Stimulated activated CD8-positive, alpha-beta memory T cell treated with anti-CD3 and anti-CD28 coated beads, Interleukin-15, amount 100 ng/mL, for 24 hours (primary cell): ENCODE measurements at places on chromosomes 11 and 22.
A peak's percentile ranks its signal among the peaks of the same experiment; 100 is the strongest.

DNA sequence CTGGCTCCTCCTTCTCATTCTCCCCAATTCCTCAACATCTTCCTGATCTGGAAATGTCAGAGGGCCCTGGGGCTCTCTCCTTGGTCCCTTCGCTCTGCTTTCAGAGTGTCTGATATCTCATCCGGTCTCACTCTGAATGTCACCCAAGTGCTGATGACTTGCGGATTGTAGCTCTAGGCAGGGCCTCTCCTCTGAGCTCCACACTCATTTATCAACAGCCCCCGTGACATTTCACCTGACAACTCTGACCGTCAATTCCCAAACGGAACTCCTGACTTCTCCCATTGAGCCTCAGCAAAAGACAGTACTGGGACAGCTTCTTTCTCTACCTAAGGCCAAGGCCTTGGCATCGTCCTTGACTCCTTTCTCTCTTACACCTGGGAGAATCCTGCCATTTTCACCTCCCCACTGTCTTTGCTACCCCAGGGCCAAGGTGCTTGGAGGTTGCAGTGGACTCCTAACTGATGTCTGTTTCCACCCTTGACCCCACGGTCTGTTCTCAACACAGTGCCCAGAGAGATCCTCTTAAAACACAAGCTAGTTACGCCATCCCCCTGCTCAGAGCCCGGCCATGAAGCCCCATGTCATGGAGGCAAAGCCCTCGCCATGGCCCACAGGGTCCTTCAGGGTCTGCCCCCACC, 57.5 kb upstream of the THY1 start:
- no peak for DNase-seq

DNA sequence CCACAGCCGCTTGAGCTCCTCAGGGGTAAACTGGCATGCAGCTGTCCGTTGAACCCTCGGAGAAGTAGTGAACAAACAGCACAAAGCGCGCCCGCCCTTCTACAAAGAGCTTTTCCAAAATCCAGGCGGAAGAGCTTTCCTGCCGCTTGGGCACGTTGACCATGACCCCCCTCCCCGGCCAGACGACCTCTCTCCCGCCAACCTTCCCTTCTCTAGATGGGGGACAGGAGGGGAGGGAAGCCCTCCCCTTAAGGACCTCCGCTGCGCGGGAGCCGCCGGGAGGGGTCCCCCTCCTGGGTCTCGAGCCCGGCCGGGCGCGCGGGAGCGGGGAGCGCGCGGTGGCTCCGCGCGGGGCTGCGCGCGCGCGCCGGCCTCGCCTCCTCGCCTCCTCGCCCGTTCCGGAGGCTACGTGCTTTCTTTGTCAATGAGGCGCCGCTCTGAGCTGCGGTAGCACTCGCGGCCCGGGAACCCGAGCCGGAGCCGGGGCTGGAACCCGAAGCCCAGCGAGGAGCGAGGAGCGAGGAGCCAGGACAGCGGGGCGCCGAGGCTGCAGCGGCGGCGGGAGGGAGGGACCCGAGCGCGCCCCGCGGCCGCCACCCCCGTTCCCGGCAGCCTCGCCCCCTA, 118.6 kb downstream of the HIPK3 start:
- DNase-seq: no peak

DNA sequence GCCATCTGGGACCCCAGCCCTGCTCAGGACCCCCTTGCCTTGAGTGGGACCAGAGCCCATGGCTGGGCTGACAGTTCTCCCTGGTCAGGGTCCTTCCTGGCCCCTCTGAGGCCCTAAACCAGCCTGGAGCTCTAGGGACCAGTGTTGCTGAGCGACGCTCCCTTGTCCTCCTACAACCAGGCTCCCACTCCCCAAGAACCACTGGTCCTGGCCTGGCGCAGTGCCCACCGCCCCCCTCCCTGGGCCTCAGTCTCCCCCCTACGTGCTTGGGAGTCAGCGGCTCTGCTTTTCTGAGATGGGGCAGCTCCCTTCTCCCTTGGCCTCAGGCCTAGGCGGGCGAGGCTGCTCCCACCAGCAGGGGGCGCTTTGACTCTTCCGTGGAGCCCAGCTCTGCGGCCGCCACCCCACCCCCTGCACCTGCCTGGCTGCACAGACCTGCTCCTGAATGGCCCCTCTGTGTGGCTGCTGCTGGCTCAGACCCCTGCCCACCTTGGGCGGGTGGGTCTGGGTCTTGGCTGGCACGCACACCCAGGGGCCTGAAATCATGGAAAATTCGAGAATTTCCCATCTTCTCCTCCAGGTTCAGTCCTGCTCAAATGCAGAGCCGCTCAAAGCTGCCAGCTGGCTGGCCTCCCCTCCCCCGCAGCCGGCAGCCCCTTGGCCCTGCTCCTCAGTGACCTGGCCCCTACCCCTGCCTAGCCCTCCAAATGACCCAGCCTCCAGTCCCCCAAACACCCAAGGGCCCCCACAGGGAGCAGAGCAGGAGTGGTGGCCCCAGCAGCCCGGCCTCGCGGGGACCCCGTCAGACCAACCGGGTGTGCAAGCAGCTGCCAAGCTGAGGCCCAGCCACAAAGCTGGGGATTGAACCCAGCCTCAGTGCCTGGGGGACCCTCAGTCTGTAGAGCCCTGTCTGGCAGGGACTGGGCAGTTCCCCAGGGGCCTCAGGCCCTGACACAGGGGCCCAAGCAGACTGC, 9.1 kb downstream of the PRR33 start:
- DNase-seq: peak; percentile 72

DNA sequence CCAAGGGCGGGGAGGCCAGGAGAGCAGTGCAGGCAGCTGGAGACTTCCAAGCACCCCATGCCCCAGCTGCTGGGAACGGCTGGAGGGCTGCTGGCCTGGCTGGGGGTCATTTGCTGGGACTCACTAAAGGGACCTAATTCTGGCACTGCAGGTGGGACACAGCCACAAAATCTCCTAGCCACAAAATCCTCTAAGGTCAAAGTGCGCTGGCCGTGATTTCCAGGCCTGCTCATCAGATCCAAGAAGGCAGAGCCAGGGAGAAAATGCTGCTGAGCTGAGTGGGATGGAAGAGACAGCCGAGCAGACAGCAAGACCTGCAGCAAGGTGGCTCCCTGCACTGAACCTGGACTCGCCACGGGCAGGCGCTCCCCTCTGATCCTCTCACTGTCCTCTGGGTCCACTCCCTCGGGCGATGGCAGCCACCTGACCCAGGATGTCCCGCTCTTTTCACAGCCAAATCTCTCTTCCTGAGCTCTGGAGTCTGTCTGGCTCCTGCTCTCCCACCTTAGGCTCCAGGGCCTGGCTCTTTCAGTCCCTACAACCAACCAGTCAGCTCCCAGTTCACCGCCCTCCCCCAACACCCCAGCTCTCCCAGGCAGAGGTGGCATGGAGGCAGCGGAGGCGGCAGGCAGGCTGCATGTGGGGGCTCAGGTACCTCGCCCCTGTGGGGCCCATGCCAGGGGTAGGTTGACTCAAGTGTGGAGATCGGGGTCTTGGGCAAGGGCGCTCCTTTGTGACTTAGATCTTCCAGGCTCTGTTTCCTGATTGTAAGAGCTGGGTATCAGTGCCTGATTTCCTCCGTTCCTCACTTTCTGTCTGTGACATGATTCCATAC, 14.5 kb downstream of the OVOL1 start:
- no peak for DNase-seq

GRCh38 chr22:49502126-49502826, 325.4 kb downstream of the BRD1 start:
- DNase-seq: no peak

DNA sequence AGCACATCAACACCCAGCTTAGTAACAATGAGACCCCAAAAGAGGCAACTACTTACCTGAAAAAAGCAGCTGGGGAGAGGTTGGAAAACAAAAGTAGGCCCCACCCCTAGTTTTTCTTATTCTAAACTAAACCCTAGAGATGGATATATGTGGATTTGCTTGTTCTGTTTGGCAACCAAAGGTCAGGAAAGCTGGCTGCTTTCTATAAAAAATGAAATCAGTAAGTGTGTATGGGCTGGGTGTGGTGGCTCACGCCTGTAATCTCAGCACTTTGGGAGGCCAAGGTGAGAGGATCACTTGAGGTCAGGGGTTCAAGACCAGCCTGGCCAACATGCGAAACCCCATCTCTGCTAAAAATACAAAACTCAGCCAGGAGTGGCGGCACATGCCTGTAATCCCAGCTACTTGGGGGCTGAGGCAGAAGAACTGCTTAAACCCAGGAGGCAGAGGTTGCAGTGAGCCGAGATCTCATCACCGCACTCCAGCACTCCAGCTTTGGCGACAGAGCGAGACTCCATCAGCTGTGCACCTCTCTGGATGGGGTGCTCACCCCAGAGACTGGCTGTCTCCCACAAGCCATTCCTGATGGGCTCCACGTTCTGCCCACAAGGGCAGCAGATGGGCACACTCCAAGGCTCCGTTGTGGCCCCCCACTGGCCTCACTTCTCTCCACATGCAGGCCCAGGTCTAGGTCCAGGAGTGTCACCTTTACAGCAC, 30.0 kb downstream of the PACSIN2 start:
- no peak for DNase-seq

DNA sequence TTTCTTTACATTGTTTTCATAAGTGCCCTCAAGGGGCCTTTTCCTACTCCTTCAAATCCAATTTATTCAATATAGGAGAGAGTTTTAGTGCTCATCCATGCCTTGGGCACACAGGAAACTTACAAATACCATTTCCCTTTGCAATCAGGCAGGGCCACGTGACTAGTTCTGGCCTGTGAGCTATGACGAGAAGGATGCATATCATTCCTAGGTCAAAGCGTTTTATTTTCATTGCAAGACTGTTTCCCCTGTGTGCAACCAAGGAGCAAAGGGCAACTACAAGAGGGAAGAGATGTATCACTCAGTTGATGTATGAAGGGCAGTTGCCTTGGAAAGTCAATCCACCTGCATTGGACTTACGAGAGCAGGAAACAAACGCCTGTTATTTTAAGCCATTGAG, 1.9 kb upstream of the TRAF6 start:
- no peak for DNase-seq

DNA sequence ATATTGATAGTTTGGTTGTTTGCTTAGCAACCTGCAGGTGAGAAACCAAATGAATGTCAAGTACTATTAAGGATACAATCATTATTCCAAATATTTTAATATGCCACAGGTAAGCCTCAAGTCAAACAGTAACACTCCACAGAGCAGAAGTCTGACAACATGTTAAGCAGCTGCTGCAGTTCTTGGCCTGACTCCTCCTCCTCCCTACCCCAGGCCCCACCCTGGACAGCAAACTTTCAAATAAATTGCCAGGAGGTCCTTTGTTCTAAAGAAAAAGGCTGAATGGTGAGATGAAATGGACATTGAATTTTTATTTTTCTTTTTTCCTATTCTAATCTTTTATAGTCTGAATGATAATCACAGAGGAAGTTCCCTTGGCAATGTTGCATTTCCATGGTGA, 260.0 kb upstream of the POU2AF2 start:
- no peak for DNase-seq

GRCh38 chr11:104136861-104137260, 27.1 kb downstream of the PDGFD start:
- DNase-seq: no peak

DNA sequence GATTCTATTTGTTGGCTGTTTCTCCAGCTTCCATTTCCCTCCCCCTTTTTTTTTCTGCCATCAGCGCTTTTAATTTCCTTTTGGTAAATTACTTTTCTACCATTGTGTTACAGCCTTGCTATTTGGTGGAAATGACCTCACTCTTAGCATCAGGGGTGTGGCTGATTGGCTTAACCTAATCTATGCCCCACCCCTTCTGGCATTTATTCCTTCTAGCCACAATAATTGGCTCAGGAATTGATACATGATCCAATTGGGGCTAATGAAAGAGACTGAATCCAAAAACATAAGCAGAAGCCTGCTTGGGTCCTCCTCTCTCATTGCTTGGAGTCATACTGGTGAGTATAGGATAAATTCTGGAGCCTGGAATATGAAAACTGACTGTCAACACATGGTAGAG, 402.4 kb upstream of the LRRC4C start:
- no peak for DNase-seq

- DNase-seq: no peak
Observed at GRCh38 chr11:33761471-33761870, 12.8 kb downstream of the FBXO3 start.

DNA sequence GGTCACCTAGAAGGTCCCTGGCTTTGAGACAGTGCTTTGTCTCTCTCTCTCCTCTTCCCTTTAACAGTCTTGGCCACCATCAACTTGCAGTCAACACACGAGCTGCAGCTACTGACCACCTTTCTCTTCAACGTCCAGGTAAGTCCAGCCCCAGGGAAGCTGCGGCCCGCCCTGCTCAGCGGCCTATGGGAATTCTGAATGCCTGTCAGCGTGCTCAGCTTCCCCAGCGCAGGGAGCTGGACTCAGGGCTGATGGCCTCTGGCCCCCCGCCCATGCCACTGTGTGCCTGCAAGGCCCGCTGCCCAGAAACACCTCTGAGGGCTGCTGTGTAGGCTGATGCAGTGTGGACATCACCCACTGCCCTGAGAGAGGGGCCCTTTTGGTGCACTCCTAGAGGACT, 32.5 kb downstream of the GLB1L2 start:
- no peak for DNase-seq

DNA sequence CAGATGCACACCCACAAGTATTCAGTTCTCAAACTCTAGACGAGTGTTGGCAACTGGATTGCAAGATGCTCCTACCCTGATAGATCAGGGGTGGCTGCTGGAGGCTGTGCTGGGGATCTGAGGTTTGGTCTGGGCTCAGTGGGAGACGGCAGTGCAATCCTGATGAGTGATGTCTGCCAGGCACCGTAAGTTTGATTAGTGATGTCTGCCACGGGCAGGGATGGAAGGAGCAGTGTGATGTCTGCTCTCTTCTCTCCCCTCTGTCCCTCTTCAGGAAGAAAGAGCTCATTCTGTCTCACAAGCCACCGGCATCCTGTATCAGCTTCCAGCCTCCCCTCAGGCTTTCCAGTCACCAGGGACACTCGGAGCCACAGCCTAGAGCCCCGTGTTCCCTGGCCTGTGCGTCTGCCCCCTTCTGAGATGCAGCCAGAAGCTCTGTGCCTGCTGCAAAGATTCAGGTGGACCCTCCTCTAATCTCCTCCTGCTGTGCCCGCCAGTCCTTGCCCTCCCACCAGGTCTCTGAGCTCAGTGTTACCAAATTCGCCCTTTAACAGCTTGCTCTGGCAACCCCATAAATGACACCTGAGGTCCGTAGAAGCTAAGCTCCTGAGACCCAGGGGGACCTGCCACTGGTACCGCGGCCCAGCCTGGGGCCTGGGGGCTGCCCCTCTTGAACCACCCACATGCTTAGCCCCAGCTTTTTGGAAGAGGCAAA, 19.9 kb downstream of the TP53I11 start:
- no peak for DNase-seq

- DNase-seq: peak; percentile 55
Observed at GRCh38 chr11:65856689-65857499, 1.1 kb downstream of the CFL1 start.

DNA sequence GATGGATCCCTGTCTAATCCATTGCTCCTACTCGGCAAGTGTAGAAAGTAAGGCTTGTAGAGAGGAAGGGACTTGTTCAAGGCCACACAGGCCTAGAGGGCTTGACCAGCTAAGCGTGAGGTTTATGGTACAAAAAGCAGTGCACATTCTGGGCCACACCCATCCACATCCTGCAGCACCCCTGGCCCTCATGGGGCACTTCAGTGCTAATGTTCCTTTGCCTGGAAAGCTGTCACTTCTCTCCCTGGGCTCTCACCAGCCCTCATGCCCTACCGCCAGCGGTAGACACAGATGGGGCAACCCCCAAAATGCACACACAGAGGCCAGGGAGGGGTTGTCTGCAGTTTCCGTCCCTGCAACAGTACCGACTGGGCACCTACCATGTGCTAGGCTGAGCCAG, 7.1 kb upstream of the MGAT3 start:
- no peak for DNase-seq
